Stimulated activated CD4-positive, alpha-beta T cell treated with anti-CD3 and anti-CD28 coated beads, Interleukin-4, amount 100 ng/mL, for 48 hours (primary cell): ENCODE measurements at places on chromosomes 5 and 9.

DNA sequence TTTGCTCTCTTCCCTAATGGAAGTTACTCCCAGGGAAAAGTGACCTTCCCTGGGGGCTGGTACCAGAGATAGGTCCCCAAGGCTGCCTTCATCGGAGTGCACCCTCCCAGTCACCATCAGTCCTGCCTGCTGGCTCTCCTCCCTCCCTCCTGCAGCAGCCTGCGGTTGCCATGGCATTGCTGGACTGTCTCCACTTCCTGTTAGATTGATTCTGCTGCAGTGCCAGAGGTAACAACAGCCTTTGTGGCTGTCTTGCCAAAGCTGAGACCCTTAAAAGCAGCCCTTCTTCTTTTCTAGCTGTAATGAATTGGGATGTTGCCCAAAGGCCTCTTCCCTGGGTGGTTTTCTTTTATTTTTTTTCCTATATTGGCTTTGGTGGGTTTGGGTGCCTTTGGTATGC lies 78.1 kb upstream of the PRLR start:
- DNase-seq, result no peak

DNA sequence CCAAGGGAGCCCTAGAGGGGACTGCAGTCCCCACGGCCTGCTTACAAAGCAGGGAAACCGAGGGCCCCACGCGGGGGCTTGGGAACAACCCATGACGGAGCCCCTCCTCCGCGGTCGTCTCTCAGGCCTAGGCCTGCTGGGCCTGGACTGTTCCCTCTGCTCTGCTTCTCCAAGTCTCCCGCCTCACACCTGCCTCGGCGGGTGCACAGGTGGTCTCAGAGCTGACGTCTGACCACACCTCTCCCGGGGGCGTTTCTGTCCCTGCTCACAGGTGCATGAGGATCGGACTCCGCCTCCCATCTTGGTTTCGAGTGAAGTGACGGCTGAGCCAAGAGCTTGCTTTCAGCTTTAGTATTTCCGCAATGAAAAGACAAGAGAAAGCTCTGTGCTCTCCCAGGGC lies 72.1 kb downstream of the MRPL36 start:
- DNase-seq, result no peak

GRCh38 chr5:149588936-149589335 lies 7.6 kb downstream of the ARHGEF37 start:
- no peak for DNase-seq

DNA sequence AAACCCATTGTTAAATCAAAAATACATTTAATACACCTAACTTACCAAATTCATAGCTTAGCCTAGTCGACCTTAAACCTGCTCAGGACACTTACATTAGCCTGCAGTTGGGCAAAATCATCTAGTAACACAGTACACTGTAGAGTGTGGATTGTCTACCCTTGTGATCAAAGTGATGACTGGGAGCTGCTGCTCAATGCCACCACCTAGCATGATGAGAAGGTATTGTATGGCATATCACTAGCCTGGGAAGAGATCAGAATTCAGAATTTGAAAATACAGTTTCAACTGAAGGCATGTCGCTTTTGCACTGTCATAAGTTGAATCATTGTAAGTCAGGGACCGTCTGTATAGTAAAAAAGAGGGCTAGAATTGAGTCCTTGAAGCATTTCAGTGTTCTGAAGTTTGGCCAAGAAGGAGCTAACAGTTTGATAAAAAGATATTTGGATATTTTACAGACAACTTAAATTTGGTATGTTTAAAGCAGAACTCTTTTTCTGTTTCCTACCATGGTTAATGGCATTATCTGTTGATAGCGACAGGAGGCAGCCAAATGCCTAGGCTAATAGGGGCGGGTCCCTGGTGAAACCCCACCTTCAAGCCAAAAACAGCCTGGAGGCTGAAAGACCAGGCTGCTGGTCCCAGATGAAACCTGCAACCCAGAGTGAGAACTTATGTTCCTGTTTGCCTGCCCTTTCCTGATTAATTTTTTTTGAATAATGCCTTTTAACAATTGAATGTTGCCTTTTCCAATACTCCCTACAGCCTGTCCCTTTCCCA lies 23.0 kb downstream of the SMIM15 start:
- DNase-seq, result no peak

DNA sequence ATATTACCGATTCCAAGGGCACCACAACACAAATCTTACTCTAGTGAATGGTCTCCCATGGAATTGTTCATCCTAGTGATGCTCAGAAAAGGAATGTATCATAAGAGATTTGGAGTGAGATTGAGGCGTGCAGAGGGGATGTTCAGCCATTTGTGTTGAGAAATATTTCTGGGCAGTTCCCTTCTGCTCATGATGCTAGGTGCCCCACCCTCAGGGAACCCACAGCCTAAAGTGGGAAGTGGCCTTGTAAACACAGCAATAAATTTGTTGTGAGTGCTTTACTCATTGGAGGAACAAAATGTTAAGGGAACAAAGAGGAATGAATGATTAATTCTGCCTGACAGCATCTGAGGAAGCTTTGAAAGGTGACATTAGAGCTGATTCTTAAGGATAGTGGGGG lies 129.9 kb downstream of the TLE4 start:
- DNase-seq, result no peak

DNA sequence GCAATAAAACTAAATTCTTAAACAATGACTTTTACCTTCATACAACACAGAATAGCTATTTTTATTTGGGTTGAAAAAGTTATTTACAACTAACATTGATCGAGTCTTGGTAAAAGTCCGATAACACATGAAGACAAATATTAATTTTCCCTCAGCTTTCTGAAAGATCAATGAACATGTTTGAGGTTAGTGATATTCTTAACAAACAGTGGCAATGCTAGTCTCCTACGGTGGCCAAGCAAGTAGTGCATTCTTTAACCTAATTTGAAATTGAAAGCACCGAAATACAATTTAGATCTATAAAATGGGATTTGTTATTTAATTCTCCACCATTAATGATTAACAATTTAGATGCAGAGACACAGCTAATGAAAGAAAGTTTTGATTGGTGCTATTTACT lies 435.1 kb downstream of the HCN1 start:
- no peak for DNase-seq

GRCh38 chr5:180104168-180104530 lies 32.6 kb upstream of the RNF130 start:
- DNase-seq, result no peak

DNA sequence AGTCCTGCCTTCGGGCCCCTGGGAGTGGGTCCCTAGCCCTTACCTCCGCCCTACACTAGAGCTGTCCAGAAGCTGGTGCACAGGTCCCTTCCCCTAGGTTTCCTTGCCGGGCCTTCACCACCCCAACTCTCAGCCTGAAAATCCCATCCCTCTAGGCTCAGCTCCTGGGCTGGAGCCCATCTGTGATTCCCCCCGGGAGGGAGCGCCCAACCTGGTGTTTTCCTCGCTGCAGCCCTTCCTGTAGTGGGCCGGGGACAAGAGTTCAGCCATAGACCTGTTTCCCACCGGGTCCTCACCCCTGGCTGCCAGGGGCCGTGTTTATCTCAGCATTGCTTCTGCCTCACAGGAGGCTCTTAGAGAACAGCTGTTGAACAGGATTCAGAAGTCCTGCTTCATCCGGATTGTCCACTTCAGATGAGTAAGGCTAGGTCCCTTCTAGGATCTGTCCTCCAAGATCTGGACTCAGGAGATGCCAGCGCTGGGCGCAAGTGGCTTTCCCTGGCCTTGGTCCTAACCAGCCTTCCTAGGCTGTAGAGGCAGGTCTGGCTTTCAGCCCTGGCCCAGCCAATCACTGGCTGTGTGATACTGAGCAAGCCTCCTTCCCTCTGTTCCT lies 965 bp downstream of the GLIPR2 start:
- no peak for DNase-seq

DNA sequence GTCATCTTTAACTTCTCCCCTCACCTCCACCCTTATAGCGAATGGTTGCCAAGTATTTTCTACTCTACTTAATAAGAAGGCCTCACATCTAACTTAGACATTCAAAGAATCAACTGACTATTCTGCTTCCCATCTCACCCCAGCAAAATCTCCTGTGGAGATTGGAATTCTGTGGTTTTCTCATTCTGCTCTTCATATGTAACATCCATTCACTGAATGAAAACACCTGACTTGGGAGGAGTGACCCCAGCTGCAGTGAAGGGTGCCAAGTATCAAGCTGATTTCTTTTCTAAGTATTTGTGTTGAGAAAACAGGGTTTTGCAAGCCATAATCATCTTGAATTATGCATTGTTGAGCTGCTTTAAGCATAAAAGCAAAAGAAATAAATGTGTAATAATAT lies 42.5 kb upstream of the TAF1L start:
- no peak for DNase-seq
